Lower lobe of right lung (tissue), 2 donors: ENCODE measurements at places on chromosomes 5 and 9. TPM values are rescaled to one million over a fixed set of nuclear protein-coding genes. Genes with fewer than 3 reads are reported as not detected.

DNA sequence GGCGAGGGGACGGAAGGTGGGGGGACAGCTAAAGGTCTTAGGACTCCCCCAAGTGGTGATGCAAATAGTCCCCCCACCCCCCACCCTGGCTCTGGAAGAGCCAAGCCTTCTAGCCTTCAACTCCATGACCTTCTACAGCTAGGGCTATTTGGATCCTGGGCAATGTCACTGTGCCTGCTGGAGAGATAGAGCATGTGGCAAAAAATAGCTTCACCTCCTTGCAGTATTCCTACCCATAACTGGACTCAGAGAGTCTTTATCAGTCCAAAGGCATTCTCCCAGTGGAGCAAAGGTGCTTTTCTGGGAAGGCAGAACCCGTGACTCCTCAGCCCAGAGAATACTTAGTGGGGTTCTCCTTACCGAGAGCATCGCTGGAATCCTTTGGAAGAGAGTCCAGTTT lies 48.9 kb upstream of the PPARGC1B start:
- DNase-seq = no peak

GRCh38 chr5:143258559-143259253 lies 144.8 kb downstream of the NR3C1 start:
- no peak for DNase-seq

GRCh38 chr9:20532584-20532983 lies 89.7 kb downstream of the MLLT3 start:
- no peak for DNase-seq

GRCh38 chr5:126658561-126658960 lies 57.8 kb downstream of the PHAX start:
- DNase-seq = no peak

DNA sequence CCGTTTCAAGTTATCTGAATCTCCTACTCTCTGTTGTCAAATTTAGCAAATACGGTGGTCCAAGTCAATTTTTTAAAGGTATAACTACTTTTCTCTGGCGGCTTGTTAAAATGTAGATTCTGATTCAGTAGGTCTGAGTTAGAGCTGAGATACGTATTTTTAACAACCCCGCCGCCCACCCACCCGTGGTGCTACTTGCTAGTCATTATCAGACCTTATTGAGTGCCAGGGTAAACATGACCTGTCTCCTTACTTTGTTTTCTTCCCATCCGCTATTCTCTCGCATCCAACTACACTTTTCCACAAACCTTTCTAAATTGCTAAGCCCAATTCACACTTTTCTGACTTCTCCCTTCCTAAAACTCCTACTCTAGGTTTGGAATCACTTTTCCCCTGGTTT lies 694 bp upstream of the PLAA start:
- no peak for DNase-seq

DNA sequence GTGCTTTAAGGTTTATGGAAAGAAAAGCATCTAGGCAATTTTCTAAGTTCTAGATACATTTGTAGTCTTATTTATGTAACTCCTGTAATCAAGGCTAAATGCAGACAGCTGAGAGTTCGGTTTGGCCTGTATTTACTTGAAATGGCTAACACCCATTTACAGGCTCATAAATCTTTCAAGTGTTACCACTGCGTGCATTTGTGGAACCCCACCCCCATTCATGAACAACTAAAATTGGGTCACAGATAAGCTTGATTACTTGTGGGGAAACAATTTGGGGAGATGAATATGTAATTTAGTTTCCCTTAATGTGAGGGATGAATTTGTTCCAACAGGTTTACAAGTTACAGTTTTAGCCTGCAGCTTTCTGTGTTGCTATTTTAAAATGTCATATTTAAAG lies 360.6 kb downstream of the ARRDC3 start:
- no peak for DNase-seq

- DNase-seq = no peak
Measured at GRCh38 chr9:136078024-136078423, 17.1 kb downstream of the NACC2 start.

DNA sequence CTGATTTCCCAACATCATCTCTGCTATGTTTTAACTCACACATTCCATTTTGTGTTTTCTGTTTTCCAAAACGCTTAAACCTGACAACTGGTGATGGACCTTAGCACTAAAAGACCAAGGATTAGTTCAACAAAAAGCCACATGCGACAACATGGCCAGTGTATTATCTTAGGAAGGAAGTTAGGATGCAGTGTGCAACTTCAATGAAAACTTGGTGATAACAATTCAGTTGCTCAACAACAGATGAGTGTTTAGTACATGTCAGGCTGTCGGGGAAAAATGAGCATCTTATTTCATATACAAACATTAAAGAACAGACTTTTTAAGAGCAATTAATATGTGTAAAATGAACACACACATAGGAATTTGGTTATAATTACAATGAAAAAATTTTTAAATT lies 780.0 kb downstream of the SEMA5A start:
- no peak for DNase-seq

DNA sequence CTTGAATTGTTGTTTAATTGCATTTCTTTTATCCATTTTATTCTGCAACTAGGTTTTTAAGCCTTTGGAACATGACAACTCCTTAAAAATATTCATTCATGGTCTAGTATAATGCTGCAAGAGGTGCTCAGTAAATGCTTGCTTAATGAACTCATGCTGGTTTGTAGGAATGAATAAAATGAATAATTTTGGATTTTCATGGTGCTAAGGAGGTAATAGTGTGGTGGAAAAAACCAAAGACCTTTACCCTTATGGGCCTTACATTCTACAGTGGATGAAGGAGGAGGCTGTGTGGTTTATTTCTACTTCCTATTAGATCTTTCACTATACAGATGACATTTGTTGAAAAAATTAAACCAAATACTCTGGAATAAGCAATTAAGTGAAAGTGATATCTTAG lies 43.4 kb downstream of the LRRTM2 start:
- DNase-seq = no peak

DNA sequence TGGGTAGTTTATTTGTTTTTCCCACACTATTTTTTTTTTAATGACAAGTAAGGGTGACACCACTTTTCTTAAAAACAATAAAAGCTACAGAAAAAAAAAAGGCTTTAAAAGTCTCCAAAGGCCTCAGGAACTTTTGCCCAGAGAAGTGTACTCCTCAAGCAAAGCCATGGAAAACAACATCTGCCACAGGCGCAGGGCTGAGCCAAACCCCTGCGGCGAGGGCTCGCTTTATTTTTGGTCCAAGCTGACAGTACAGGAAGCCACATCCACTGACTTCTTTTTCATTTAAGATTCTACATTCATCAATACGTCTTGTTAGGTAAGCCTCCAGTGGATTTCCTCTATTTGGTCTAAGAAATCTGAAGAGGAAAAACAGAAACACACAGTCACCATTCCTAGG lies 51.9 kb upstream of the IFNK start:
- DNase-seq = no peak

DNA sequence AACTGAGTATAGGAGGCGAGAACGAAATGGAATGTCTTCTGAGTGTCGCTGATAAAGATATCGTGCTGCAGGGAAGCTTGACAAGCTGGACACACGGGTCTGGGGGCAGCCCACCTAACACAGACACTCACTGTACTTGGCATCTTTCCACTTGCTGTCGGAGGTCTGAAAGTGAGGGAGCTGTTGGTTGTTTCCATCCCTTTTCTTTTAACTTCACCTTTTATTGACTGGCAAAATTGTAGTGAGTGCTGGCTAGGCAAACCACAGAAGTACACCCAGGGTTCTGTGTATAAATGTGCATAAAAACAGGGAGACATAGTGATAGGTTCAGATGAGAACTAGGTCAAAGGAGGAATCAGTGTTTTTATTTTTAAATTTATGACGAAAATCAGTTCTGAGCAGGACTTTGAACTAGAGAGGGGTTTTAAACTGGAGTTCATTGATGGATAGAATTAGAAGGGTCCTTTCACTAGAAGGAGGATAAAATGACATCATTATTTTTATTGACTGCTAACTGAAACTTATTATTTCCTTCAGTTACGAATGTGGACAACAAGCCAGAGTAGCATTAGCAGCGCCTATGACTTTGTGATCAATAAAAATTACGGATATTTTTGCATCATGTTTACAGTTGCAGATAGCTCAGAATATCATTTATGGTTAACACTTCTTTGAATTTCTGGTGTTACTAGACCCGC lies 817 bp downstream of the GAPVD1 start:
- no peak for DNase-seq

- peak; percentile 90 for DNase-seq
Measured at GRCh38 chr5:140926443-140927227, 536 bp downstream of the PCDHAC1 start.

GRCh38 chr5:112012104-112012503 lies 255.1 kb upstream of the NREP start:
- no peak for DNase-seq

DNA sequence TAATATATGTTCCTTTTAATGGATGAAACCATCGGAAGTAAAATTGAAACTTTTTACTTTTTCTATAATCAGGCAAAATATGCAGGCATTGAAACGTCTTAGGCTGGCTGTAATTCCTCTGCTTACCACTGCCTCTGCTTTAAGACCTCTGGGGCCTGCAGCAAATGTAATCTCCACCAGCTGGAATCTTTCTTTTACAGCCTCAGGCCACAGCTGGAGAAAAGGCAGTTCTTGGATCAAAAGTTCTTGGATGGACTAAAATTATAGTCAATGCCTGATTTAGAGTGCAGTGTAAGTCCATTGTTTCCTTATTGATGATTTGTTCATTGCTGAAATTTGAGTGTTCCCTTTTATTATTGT lies 396.7 kb downstream of the KCTD16 start:
- DNase-seq = no peak

Gene FOXD4L3
- 0.21 TPM for total RNA-seq

Gene KIF2A
- 23.5 TPM for total RNA-seq

Gene CDK7
- 29.6 TPM for total RNA-seq

Gene ELOVL7
- 5.8 TPM for total RNA-seq

Gene ENTPD2
- total RNA-seq = 0.62 TPM

Gene PHF24
- 1.3 TPM for total RNA-seq

Gene ALDH1B1
- total RNA-seq = 10.8 TPM
